ENCODE measurements at places on chromosomes 16 and 17.
A peak's percentile ranks its signal among the peaks of the same experiment; 100 is the strongest.

DNA sequence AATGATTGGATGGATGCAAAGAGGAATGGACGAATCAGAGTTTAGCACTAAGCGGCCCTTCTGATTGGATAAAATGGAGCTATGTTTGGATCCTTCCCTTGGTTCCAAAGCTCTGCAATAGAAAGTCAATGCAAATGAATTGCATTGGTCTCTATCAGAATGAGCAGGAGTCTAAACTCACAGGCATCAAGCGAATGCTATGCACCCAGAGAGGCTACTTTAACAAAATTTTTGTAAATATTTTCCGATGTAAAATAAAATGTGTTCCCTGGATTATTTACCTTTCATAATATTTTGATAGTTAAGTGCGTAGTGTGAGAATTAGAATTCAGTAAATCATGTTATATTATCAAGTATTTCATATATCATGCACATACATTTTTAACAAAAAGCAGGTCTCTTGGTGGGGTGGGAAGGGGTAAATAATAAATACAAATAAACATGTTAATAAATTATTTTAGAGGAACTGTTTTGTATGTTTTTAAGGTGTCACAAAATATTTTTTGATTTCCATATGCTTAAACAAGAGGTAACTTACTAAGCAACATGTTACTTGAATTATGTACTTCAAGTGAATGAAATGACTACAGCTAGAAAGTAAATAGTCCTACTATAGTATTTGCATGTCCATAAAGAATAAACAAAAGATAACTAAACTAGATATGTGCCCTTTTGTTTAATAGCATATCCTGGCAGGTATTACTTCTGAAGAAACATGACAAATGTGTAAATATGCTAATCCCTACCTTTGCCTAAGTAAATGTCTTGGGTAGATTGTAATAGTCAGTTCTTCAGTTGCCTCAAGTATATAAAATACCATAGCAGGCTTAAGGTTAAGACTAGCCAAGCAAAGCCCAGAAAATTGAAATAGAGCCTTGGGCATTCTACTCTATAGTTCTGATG is 4.4 kb upstream of the UNK start:
- no peak for DNase-seq

- DNase-seq, result peak; percentile 37
These were observed at the start of gene SIAH1 for GRCh38 chr16:48385253-48386150. Gene SIAH1, minus strand, starts transcription at chr16:48385413. Its CDS starts 22,985 bp downstream, at chr16:48362428.

DNA sequence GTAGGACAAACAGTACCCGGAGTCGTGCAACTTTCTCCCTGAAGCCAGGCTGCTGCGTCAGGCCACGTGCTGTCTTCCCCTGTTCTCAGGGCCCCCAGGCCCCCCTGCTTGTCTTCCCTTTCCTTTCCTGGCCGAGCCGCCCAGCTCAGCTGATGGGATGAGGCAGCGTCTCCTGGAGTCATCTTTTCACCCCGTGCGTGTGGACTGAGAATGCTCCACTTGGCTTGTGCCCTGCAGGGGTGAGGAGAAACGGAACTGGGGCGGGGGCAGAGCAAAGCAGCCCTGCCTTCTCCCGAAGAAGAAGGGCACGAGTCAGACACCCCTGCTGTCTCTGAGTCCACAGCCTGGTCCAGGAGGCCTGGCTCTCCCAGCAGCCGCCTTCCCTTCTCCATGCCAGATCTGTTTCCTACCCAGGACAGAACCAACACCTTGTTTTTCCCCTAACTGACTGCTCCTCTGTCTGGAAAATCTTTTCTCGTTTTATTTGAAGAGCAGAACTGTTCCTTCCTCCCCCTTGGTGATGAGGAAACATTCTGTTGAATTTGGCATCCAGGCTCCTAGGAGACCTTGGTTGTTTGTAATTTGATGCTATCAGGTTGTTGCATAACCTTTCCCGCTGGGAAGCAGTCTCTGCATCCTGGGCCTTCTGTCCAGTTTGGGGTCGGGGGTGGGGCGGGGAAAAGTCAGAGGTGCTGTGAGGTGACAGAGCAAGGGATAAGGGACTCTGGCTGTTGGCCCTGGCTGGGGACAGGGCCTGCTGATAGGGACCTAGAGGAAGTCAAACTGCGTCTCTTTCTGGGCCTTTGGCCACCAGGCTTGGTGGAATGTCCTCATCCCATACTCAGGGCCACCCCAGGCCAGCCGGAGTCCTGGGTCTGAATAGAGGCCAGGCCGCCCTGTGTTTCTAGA is 78.8 kb downstream of the WIPI1 start:
- peak; percentile 35 for DNase-seq

GRCh38 chr17:1438593-1439083 is 17.4 kb downstream of the CRK start:
- no peak for DNase-seq

DNA sequence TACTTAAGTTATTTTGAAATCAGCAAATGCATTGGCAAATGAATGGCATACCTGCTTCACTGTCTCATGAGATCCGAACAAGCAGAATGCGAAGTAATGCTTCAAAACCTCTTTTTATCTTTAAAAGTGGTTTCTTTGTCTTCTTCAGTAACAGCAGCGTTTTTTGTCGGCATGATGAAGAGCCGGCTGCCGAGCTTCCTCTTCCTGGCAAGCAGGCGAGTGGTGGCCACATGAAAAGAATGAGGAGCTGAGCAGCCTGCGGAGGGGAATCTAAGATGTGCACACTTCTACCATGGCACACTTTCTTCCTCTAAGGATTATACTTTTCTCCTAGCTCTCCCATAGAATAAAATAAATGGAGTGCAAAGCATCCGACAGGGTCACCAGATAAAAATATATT is 42.4 kb upstream of the AKTIP start:
- no peak for DNase-seq

DNA sequence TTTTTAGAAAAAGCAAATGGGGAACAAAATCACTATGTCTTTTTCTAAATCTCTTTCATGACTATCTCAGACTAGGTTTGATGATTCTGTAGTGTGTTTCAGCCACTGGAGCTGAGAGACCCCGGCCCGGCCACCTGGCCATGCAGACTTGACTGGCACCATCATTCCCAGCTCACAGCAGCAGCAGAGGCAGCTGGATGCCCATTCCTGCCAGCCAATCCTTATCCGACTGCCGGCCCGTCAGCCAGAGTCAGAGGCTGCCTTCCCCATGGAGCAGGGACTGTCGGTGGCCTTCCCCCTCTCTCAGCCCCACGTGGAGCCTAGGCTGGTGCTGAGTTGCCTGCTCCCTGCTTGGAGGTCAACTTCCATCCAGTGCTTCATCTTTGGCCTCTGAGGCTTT is 56.0 kb upstream of the WSB1 start:
- no peak for DNase-seq

GRCh38 chr16:13453938-13454553 is 465.9 kb upstream of the ERCC4 start:
- no peak for DNase-seq

DNA sequence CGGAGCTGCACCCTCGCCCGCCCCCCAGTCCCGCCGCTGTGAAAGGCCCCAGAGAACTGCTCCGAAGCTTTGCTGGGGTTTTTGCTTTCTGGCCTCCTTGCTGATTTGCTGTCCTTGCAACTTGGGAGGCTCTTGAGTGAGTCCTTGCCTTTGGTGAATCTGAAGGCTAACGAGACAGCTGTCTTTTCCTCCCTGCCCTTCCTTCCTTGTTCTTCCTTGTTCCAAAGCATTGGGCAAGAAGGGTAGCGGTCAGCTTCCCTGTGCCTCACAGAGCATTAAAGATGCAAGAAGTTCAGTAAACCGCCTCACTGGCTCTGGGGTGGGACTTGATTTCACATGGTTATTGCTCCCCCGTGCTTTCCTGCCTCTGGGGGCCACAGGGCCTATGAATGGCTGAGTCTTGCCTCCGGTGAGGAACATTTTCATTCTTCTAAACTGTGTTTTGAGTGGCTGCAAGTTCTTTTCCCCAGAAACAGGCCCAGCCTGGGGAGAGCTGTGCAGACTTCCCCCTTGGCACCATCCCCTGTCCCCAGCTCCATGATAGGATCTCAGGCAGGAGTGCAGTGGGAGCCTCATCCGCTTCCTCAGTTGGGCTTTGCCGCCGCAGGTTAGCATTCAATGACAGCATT is 1.4 kb downstream of the YPEL2 start:
- DNase-seq, result no peak

DNA sequence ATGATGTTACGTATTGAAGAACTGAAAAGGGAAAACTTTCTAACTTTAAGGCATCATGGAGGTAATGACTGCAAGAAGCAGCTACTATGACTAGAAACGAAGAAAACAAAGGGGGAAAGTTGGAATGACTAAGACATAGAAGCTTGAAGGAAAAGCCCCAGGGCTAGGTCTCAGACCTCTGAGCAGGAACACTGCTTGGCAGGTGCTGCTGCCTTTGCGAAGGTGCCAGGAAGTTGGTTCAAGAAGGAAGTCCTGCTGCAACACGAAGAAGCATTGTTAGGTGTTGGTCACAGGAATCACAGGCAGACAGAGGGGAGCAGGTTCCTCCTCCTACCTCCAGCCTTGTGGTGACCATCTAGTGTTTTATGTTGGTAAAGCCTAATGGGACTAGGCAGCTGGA is 48.1 kb upstream of the HS3ST4 start:
- no peak for DNase-seq

- no peak for DNase-seq
These were observed at the start of gene ZNF768 for GRCh38 chr16:30526137-30526822. Gene ZNF768, minus strand, starts transcription at chr16:30526566. Its CDS starts 153 bp downstream, at chr16:30526413.

DNA sequence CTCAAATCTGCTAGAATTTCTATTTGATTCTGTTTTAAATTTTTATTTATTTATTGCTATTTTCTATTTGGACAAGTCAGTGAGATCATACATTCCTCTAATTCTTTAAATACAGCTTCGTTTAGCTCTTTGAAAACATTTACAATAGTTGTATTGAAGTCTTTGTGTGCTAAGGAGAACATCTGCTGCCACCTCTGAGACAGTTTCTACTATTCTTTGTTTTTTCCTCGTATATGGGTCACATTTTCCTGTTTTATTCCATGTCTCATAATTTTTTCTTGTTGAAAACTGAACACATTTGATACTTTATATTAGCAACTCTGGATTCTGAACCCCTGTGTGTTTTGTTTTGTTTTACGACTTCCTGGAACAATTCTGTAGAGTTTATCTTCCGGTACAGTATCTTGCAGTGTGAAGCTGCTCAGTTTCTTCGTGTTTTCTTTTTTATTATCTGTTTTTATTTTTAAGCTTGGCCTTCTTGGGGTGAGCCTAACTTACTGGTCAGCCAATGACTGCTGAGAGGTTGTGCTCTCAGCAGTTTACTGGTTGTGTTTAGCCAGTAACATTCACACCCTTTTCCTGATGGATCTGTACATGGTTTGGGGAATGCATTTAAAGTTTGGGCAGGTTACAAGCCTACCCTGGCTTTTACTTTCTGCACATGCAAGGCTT is 99.0 kb downstream of the CA4 start:
- no peak for DNase-seq

DNA sequence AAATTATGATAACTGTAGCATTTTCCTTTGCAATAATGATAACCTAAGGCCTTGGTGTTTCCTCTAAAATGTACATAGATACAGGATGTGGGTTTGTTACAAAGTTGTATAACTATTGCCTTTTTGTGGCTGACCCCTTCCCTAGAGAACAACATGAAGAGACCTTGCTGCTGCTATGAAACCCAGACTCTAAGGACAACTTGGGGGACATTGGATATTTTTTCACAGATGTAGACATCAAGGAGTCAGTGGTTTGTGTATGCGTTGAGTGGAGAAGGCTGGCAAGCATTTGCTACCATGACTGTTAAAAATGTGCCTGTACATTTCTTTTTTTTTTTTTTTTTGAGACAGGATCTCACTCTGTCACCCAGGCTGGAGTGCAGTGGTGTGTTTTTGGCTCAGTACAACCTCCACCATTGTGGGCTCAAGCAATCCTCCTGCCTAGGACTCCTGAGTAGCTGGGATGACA is 12.3 kb downstream of the HMOX2 start:
- DNase-seq, result no peak

DNA sequence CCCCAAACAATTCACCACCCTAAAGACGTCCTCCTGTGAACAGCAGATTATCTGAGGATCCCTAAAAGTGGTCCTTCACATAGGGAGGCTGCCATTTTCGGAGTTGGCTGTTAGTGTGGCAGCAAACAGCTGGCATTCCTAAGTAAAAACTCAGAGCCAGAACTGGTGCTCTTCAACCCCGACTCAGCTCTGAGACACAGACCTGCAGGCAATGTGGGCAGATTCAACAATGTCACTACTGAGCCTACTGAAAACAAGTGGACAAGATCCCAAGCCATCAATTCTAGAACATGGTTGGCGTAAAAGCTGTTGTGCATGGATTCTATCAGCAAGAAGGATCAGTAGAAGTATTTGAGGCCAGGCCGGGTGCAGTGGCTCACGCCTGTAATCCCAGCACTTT is 247.2 kb downstream of the NTN1 start:
- no peak for DNase-seq

All from esophagus squamous epithelium (tissue), 5 donors.